ENCODE measurements at places on chromosomes 3 and 15.

GRCh38 chr3:171175741-171176234 is 149.3 kb upstream of the SLC2A2 start:
- DNase-seq, result no peak

GRCh38 chr3:131077904-131078303 is 51.2 kb downstream of the NEK11 start:
- DNase-seq, result no peak

DNA sequence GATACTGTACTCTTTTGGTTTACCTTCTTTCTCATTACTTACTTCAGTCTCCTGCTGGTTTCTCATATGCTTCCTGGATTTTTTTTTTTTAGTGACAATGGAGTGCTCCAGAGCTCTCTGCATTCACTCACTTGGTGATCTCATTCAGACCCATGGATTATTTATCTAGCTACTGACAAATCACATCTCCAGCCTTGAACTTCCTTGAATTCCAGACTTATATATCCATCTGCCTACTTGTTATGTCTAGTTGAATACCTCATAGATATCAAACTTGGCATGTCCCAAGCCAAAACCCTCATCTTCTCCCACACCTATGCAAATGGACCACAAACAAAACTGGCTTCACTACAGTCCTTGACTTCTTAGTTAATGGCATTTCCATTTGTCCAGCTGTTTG is 234.7 kb upstream of the ZPLD1 start:
- no peak for DNase-seq

DNA sequence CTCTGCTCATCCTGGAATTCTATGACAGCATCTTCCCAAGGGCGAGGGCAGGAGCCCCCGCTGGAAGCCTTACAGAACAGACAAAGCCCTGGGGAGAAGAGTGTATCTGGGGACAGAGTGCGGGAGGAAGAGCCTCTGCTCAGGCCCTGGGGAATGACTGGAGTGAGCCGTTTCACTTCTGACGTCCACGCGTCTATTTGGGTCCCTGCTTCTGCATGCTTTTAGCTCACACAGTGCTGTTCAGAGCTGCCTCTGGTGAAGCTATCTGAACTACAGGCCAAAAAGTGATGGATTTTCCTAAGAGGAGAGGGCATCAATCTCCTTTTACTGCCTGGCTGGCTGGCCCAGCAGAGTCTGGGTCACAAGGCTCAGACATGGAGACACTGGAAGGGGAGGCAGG is 311.8 kb downstream of the NTRK3 start:
- no peak for DNase-seq

DNA sequence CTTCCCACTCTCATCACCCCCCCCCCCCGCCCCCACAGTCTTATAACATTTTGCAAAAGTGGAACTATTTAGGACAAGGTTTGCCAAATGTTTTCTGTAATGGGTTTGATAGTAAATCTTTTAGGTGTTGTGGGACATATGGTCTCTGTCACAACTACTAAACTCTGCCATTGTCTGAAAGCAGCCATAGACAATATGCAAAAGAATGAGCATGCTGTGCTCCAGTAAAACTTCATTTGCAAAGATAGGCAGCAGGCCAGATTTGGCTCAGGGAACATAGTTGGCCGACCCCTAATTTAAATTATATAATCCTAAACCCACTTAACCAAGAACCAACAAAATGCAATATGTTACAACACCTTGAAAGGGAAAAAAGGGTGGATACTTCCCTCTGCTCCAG is 46.4 kb downstream of the TIPARP start:
- DNase-seq, result no peak

DNA sequence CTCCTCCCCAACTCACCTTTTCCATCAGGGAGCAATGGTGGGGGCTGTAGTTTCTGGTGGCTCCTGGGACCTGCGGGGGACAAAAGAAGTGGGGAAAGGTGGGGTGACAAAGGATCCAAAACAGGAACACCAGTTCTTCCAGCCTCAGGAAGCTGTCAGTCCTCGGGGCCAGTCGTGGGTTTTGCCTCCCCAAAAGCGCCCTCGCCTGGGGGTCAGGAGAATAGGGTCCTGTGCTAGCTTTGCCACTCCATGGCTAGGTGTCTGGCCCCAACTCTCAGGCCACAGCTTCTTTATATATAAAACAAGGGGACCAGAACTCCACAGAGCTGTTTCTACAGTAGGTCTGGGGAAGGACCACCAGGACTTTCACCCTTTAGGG is 4.0 kb downstream of the CCDC9B start:
- no peak for DNase-seq

GRCh38 chr3:194688200-194688740 is 2.6 kb downstream of the FAM43A start:
- peak; percentile 58 for DNase-seq

DNA sequence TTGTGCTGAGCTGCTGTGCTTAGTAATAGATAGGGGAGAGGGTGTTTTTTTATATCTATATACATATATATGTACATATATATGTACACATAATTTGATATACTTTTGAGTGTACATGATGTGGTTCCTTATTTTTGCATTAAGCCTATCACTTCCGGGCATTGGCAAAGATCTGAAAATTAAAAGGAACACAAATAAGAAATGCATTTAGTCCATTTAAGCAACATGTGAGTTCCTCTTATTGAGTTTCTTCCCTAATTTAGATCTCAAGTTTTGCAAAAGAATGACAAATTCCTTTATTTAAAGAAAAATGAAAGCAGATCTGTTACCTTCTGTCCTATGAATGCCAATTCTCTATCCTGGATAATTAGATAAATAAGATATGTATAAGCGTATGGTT is 435.1 kb downstream of the LPP start:
- no peak for DNase-seq

- DNase-seq, result no peak
These were observed 17.0 kb downstream of the PEAK1 start for GRCh38 chr15:77402740-77403379.

DNA sequence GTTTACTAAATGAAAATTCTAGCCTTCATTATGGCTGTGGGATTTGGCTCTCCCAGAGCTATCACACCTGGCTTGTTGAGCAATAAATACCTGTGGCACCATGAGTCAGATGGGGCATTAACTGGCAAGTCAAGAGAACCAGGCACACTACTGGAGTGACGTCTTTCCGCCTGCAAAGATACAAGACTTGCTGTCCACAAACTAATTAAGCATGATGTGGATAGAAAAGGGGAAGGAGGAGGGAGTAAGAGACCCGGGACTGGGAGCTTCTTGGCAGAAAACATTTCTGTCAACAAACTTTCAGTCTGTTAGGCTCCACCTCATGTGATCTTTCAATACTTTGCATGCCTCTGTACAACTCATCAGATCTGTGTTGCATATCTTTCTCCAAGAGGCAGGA is 56.5 kb downstream of the CLDN1 start:
- DNase-seq, result no peak

DNA sequence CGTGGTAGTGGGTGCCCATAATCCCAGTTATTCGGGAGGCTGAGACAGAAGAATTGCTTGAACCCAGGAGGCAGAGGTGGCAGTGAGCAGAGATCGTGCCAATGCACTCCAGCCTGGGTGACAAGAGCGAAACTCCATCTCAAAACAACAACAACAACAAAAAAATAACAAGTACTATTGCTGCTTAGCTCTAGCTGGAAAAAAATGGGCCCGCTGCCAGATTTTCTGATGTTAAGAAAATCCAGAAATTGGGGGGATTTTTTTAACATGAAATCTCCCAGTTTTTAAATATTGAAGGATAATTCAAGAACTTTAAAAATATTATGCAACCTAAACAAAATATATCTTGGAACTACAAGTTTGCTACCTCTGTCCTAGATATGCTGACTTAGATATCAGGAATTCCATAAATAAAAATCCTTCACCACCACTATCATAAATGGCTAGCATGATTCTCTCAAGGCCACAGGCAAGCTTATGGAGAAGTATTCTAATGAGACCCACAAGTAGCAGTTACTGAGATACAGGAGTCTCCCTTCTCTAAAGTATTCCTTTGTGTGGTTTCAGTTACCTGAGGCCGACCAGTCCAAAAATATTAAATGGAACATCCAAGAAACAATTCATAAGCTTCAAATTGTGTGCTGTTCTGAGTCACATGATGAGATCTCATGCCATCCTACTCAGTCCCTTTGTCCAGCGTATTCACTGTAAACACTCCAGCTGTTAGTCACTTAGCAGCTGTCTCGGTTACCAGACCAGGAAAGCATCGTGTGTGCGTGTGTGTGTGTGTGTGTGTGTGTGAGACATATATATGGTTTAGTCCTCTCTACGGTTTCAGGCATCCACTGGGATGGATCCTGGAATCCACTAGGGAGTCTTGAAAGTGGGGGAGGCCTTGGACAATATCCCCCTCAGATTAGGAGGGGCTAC is 277.2 kb downstream of the TBL1XR1 start:
- DNase-seq, result no peak

- DNase-seq, result no peak
These were observed 10.7 kb downstream of the MUC13 start for GRCh38 chr3:124923833-124924232.

DNA sequence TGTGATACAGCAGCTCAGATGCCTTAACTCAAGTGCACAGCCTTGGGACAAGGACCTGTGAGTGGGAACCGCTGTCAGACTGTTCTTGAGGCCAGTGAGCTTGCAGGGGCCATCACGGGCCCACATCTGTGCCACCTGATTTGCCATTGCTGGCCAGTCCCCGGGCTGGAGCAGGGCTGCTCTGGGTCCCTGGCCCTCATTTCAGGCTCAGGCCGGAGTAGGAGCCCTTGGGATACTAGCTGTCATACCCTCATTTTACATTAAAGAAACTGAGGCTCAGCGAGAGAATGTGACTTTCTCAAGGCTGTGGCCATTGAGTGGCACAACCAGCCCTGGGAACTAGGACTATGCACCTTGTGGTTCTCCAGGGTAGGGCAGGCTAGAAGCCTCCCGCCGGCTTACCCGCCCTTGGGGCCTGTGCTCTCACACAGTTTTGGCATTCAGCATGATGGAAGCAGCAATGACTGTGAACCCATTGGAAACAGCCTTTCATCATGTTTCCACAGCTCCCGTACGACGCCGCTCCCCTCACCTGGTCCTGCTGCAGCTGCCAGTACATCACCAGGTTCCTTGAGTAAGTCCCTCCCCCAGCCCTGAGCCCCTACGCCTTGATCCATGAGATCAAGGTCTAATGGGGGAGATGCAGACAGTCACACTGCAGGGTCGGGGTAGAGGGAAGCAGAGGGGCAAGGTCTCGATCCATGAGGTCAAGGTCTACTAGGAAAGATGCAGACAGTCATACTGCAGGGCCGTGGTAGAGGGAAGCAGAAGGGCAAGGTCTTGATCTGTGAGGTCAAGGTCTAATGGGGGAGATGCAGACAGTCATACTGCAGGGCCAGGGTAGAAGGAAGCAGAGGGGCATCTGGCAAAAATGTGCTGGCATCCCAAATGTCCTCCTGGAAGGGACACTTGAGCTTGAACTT is 42.2 kb downstream of the GOLGA6L10 start:
- DNase-seq, result no peak

GRCh38 chr3:182671541-182671940 is 121.8 kb upstream of the ATP11B start:
- no peak for DNase-seq

- DNase-seq, result no peak
These were observed 98.5 kb upstream of the OSTN start for GRCh38 chr3:191100516-191100915.

DNA sequence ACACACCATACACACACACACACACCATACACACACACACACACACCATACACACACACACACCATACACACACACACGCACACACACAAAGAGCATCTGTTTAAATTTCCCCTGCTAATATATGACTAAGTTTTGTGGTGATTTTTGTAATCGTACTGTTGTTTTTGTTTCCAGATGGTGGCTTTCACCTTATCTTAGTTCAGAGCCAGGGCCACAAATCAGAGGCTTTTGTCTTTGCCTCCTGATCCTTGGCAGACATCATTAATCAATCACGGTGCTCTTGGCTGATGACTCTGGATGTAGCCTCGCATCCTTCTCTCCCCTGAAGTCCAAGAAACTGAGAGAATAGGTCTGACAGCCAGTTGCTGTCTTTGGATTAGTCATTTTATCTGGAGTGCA is 52.1 kb downstream of the EDEM1 start:
- DNase-seq, result no peak

GRCh38 chr3:143078883-143079282 is 40.7 kb upstream of the CHST2 start:
- DNase-seq, result no peak

- DNase-seq, result no peak
These were observed 386.4 kb downstream of the LSAMP start for GRCh38 chr3:116058844-116059243.

DNA sequence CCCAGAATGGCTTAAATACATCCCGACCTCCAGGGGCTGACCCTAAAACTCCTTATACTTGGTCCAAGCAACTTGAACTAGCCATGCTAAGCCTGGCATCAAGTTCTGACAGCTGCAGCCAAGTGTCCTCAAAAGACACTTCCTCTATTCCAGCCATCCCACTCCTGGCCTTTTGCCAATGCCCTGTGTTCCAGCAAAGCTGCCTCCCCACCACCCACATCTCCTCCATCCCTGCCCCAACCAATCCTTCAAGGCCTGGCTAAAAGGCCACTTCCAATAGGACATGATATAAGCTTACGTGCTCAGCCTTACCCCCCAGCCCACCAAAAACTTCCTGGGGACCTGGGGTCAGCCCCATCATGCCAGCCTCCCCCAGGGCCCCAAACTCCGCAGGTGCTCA is 40.9 kb downstream of the SEMA3G start:
- no peak for DNase-seq

DNA sequence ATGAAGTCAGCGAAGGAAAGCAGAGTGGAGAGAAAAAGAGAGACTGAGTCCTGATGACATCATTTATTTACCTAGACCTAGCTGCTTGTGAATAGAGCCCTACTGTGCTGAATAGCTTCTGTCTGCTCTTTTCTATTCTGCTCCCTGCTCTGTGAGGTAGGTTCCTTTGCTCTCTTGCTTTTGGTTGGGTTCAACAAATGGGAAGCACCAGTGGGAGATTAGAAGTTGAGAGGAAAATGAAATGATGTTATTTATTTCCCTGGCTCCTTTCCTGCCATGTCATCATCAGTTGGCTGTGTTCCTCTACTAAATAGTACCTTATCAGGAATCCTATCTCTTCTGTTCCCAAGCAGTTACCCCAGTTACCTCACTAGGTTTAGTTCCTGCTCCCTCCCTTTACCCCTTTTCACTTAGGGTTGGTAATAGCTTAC is 23.5 kb downstream of the DTWD1 start:
- DNase-seq, result no peak

DNA sequence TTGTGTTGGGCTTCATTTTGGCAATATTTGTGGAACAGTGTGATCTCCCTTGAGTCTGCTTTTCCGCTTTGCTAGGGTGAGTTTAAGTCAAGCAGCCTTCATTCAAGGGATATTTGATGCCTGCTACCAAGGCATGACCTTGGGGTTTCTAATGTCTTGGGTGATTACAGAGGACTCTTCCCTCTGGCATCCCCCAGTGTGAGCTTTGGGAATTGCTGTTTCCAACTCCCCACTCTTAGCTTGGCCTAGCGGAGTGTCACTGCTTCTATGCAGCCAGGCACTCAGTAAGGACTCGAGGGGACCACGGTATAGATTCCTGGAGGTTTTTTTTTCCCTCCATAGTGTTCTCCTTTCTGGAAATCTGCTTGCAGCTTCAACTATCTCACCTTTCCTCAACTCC is 21.1 kb downstream of the GCNT3 start:
- DNase-seq, result no peak

- no peak for DNase-seq
These were observed 25.4 kb downstream of the COMMD2 start for GRCh38 chr3:149726716-149727407.
